Osteoblast (primary cell): ENCODE measurements at places on chromosomes 3 and 15. TPM values are rescaled to one million over a fixed set of nuclear protein-coding genes. Genes with fewer than 3 reads are reported as not detected.

DNA sequence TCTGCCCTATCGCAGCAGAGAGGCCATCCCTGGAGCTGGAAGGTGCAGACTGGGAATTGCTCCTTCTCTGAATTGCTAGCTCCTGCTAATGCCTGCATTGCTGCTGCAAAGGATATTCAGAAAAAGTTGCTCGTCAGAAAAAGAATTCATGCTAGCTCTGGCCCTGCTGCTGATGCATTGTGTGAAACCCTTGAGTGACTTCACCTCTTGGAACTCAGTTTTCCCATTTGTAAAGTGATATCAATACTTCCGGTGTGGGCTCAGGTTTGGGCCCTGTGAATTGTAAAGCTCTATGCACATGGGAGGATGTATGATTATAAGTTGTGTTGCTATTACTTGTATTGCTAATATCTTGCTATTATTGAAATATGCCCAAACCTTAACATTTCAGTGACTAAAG is 11.4 kb downstream of the SQOR start:
- no peaks in the 10 kb centered on the region for H3K27me3 ChIP-seq
- H3K36me3 ChIP-seq = no peaks in the 10 kb centered on the region
- H3K27ac ChIP-seq = peak overlapping the region; percentile 78
- peak; percentile 86 for DNase-seq
- H3K4me1 ChIP-seq = peaks cover 56% of the 10 kb centered on the region

DNA sequence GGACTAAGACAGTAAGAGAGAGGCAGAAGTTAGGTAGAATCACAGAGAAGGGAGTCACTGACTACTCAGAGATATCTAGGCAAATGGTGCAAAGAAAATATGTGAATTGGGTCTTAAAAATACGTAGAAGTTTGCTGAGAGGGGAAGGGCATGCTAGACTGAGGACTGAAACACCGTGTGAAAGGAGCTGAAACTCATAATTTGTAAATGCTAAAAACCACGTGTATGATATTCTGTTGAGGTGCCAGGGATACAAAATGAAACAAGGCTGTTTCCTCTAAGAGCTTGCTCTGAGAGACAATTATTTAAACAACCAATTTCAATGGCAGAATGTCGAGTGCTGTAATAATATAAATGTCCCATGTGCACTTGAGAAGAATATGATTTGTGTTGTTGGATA is 47.2 kb downstream of the NCK1 start:
- no peak for DNase-seq
- H3K36me3 ChIP-seq = no peaks in the 10 kb centered on the region

DNA sequence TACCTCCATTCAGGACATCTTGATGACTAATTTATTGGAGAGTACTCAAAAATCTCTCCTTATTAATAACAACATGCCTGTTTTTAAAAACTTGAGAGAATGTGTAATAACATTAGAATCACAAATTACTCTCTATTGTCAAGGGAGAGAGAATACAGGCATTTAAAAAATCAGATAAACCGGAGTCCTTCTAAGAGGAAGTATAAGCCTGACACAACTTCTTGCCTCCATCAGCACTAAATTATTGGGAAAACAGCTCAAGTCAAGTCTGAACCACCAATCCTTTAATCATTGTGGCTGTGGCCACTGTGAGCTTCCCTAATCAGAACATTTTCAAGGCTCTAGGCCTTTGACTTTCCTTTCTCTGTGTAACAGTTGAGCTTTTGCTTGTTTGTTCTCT is 38.0 kb downstream of the SSR3 start:
- no peak for DNase-seq
- H3K4me1 ChIP-seq = peaks cover 8% of the 10 kb centered on the region
- no peak overlapping the region for H3K4me3 ChIP-seq

- H3K27ac ChIP-seq = no peak overlapping the region
- no peaks in the 10 kb centered on the region for H3K4me1 ChIP-seq
- H3K36me3 ChIP-seq = no peaks in the 10 kb centered on the region
- no peaks in the 10 kb centered on the region for H3K27me3 ChIP-seq
These were observed 101.5 kb upstream of the UBE2E1 start for GRCh38 chr3:23704298-23704697.

- peaks cover 35% of the 10 kb centered on the region for H3K4me1 ChIP-seq
- no peaks in the 10 kb centered on the region for H3K36me3 ChIP-seq
- H3K27ac ChIP-seq = peak overlapping the region; percentile 1
- H3K4me3 ChIP-seq = no peak overlapping the region
- DNase-seq = no peak
These were observed 20.3 kb upstream of the UACA start for GRCh38 chr15:70783610-70784022.

DNA sequence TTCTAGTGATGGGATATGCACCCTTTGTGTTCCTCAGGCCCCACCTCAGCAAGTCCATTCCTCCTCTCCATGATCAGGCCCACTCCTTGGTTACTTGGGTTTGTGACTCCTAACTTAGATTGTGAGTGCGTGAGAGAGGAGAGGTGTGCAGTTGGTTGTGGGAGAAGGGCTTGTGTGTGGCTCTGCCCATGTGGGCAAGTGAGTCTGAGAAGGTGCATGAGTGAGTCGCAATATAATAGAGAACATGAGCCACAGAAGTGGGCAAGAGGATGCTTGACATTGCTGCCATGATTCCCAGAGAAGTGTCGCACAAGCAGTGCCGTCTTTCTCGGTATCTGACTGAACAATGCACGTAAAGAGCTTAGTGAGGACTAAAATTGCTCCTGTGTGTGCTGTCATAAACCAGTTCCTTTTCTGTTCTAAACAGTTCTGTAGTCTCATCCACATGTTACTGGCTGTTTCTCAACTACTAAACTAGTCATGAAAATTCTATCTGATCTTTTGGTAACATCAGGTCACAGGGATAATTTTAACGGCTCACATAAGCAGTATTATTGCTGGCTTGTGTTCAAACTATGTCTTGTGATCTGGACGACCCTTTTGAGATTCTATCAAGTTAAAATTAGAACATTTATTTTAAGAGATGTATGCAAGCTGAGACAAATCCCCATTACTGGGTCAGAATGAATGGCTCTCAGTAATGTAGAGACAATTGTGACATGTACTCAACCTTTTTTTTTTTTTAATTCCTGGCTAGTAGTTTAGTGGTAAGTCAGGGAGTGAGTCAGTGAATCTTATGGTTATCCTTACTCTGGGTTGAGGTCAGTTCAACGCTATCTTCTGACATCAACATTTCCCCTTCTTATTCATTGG is 25.6 kb downstream of the GYG1 start:
- peak; percentile 85 for DNase-seq
- H3K27ac ChIP-seq = peak overlapping the region; percentile 85
- H3K4me3 ChIP-seq = no peak overlapping the region

GRCh38 chr3:108126348-108126747 is 35.5 kb upstream of the CD47 start:
- H3K27ac ChIP-seq = no peak overlapping the region
- H3K36me3 ChIP-seq = no peaks in the 10 kb centered on the region
- peaks cover 6% of the 10 kb centered on the region for H3K27me3 ChIP-seq
- no peak overlapping the region for H3K4me3 ChIP-seq
- no peak for DNase-seq
- H3K4me1 ChIP-seq = peaks cover 6% of the 10 kb centered on the region

The IMPG2 gene
- total RNA-seq = 0.29 and 0.36 TPM in 2 replicates

The TTC14 gene
- total RNA-seq = 43.3 and 53.2 TPM in 2 replicates

The HTR3D gene
- total RNA-seq = not detected in 2 replicates

The GOLGA6C gene
- total RNA-seq = not detected in 2 replicates

The DAZL gene
- not detected in 2 replicates for total RNA-seq
